ENCODE measurements at places on chromosomes 5 and 9.

DNA sequence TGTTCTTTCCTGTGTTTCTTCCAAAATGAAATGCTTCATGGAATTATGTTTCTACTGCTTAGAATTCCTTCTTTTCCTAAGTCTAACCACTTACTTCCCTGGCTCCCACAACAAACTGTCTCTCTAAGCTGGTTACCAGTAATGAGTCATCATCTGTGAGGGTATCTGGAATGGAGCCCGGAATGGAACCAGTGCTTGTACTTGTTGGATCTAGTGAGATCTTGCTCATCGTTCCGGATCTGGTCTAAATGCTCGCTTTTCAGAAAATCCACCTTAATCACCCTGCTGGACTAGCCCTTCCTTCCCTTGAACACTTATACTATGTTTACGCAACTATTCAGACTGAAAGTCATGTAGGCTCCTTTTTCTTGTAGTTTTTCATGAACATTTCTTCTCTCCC, 184.8 kb downstream of the PBX3 start:
- no peak for DNase-seq

DNA sequence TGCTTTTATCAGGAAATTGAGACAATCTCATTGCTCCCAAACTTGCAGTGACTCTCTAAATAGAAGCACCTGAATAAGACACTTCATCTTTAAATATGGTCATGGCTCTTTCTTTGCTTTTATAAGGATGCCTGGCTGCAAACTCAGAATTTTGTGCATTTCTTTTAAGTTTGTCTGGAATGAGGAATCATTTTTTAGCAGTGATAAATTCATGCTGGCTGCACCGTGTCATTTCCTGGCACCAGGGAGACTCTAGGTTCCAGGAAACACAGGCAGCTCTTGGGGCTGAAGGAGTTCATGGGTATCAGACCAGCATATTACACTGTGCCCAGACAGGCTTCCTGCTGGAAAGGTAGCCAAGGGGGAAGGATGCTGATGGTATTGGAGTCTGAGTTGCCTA, 109.9 kb downstream of the NUDT12 start:
- no peak for DNase-seq

DNA sequence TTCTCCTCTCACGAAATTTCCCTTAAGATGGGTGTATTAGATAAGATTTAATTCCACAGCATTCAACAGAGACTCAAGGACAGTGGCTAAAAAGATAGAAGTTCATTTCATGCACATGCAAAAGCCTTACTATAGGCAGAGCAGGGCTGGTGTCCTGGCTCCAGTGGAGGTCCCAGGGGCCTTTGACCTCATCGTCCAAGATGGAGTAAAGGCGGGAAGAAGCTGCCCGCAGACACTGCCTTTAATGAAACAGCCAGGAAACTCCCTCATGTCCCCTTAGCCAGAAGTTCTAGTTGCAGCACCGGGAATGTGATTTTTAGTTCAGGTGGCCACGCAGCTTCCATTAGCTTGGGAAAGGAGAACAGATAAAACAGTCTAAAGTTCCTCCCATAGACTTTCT, 190.3 kb downstream of the TLE4 start:
- no peak for DNase-seq

DNA sequence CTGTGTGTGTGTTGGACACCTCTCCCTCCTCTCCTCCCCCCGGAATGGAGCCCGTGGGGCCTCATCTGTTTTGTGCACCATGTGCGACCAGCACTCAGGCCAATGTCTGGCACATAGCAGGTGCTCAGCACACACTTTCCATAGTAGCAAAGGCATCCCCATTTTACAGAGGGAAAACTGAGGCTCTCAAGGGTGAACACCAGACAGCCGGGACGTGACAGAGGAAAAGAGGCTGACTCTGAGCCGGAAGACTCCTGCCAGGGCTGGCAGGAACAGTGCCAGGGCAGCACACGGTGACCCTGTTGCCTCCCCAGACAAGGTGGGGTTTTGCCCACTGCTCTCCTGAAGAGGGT, 1.8 kb upstream of the AGPAT2 start:
- no peak for DNase-seq

DNA sequence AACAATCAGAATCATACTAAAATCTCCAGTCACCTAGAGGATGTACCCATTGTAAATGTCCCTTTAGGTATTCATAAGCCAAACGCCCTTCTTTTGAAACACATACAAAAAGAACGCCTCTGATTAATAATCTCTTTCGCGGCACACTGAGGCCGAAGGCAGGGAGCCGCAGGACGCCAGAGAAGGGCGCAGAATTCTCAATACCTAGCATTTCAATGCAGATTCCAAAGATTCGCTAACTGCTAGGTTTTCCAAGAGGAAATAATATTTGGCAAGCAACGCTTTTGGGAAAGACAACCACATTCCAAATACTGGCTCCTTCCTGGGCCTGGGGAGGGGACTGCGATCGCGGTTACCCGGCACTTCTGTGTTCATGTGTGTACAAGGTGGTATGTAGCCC, 203.3 kb downstream of the MEF2C start:
- DNase-seq, result no peak

DNA sequence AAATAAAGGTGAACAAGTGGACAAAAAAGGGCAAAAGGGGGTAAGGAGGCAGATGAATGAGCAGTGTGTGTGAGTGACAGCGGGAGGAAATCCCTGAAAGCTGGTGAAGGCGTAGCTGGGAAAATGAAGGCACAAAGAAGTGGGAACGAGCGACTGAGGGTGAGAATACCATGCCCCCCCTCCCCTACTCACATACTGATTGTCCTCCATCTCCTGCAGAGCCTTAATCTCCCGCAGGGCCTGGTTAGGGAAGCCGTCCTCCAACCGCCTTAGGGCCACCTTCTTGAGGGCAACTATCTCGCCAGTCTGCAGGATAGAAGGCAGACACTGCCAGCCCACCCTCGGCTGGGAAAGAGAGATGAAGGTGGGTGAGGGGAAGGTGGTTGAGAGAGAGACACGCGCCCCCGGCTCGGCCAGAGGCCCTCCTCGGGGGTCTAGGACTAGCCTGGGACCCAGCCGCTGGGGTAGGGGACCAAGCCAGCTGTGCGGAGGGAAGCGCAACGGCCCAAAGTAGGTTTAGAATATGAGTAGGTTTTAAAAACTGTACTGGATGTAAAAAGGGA, 522 bp downstream of the CDK20 start:
- no peak for DNase-seq

GRCh38 chr9:23769307-23769935, 56.6 kb downstream of the ELAVL2 start:
- DNase-seq, result no peak

DNA sequence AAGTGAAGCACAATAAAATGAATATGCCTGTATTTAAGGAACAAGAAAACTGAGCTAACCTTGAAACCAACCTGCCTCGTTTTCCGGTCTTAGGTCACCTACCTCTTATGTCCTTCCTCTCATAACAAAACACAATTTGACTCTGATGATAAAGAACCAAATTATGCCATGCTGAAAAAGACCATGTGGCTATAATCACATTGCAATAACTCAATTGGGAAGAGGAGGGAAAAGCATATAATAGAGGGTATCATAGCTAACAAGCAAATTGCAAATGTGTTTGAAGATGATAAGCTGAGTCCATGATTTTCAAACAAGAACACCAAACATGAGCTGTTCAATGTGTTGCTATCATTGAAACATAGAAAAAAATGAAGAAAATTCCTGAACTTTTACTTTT, 260.8 kb downstream of the PLK2 start:
- DNase-seq, result no peak

DNA sequence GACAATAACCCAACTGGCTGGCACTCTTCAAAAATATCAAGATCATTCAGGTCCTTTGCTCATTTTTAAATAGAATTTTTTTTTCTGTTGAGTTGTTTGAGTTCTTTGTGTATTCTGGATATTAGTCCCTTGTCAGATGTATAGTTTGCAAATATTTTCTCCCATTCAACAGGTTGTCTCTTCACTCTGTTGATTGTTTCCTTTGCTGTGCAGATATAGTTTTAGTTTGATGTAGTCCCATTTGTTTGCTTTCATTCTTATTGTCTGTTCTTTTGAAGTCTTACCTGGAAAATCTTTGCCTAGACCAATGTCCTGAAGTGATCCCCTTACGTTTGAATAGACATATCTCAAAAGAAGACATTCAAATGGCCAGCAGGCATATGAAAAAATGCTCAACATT, 22.8 kb downstream of the PTTG1 start:
- no peak for DNase-seq

GRCh38 chr5:61283471-61283870, 48.6 kb upstream of the ZSWIM6 start:
- no peak for DNase-seq

DNA sequence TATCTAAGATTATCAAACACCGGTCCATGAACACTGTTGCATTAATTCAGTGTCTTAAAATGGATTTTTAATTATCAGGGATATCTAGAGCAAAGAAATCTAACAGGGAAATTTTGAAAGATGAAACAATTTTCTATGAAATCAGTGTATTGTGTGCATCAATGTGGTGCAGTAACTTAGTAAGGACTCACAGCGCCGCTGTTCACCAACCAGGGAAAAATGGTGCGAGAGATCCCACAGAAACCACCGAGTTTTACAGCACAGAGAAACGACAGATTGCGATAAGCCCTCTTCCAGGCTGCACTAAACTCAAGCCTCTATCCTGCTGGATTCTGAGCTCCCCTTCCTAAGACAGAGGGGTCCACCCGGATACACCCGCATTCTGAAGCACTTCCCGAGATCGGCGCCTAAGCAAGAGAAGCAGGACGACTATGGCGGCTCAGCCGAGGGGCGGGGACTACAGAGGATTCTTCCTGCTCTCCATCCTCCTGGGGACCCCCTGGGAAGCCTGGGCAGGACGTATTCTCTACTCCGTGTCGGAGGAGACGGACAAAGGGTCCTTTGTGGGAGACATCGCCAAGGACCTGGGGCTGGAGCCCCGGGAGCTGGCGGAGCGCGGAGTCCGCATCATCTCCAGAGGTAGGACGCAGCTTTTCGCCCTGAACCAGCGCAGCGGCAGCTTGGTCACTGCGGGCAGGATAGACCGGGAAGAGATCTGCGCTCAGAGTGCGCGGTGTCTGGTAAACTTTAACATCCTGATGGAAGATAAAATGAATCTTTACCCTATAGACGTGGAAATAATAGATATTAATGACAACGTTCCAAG, at the start of gene PCDHGA7:
PCDHGA7 (plus strand) TSS at position 274 of the 826 bp plus-strand sequence; CDS start at position 432, 158 bp downstream.
- no peak for DNase-seq

DNA sequence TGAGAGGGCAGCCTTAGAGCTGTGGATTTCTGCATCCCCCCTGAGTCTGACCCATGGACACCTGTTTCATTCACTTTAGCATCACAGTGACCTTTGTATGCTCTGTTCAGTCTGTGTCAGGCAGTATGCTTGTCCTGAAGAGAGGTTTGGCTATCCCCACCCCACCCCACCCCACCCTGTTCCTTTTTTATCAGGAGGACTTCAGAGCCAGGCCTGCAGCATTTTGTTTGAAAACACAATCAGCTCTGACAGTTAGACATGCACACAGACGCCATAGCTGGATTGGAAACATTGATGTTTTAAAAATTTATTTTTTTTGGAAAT, 142.2 kb downstream of the NTRK2 start:
- no peak for DNase-seq

- DNase-seq, result no peak
Observed at GRCh38 chr5:164139423-164139822, 634.0 kb downstream of the MAT2B start.

- no peak for DNase-seq
Observed at GRCh38 chr9:26012797-26013196, 334.6 kb upstream of the TUSC1 start.

GRCh38 chr5:8908055-8908683, 637.7 kb downstream of the SEMA5A start:
- no peak for DNase-seq

DNA sequence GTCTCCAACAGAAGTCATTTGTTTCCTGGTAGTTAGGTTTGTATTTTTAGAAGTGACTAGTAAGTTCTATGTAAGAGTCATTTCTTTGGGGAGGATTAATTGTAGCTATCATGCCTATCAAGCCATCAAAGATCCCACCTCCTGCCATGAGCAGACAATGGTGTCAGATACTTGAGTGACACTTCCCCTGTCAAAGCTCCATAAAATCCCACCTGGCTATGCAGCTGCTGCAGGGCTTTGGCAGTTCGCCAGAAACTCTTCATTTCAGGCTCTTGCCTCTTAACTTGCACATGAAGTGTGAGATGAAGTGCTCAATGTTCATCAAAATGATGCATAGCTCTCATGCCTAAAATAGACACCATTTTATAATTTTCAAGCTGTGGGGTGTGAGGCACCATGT, 312.1 kb downstream of the CDH12 start:
- peak; percentile 8 for DNase-seq

GRCh38 chr5:134263801-134264200, 37.9 kb upstream of the PPP2CA start:
- DNase-seq, result no peak

DNA sequence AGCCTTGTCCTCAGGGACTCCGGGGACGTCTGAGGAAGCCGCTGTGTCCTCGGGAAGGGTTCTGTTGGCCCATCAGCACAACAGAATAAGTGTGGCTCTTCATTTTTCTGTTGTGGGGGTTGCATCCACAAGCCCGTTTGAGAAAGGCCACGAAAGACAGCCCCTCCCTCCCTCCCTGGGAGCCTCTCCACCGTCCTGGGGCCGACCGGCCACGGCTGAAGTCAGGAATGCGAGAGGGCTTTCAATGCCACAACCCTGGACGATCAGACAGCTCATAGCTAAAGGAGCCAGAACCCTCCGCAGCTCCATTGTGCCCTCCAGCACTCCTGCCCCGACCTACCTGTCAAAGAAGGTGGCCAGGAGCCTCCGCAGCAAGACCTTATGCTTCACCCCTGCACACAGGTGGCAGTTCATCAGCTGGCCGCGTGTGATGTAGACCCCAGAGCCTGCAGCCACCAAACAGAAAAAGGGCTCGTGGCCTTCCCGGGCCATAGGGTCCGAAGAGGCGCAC, 52.4 kb upstream of the UBAC1 start:
- DNase-seq, result no peak

DNA sequence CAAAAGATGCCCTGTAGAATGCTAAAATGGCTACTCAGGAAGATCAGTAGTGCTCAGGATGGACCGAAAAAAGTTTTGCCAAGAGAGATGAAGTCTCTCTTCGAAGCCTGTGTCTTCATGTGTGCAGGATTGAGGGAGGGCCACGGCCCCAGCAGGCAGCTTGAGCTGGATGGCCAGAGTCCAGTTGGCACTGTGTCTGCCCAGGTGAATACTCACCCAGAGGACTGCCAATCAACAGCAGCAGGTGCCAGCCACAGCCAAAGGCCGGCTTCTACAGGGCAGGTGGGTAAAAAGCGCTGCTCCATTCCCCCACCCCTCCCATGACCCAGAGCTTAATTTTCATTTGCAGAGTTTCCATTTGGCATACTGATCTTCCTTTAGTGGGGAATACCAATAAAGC, 287.9 kb upstream of the ZNF608 start:
- DNase-seq, result no peak

GRCh38 chr9:11356067-11356466, 743.3 kb upstream of the PTPRD start:
- DNase-seq, result no peak

- no peak for DNase-seq
Observed at GRCh38 chr9:104772714-104773510, 9.0 kb downstream of the NIPSNAP3B start.

- no peak for DNase-seq
Observed at GRCh38 chr5:95027151-95027721, 257.7 kb downstream of the MCTP1 start.

All from NCI-H1436 treated with DMSO at 0.1 percent for 48 hours (cell line).